ENCODE measurements at places on chromosomes 1 and 21.

DNA sequence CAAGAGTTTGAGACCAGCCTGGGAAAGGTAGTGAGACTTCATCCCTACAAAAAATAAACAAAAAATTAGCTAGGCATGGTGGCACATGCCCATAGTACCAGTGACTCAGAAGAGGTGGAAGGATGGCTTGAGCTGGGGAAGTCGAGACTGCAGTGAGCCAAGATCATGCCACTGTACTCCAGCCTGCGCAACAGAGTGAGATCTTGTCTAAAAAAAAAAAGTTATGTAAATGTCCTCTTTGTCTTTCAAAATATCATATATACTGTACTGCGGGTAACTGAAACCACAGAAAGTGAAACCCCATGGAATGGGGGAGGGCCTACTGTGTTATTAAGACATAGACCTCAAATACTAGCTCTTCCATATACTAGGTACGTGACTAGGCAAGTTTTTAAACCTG is 20.8 kb downstream of the ACADM start:
- DNase-seq = no peak

DNA sequence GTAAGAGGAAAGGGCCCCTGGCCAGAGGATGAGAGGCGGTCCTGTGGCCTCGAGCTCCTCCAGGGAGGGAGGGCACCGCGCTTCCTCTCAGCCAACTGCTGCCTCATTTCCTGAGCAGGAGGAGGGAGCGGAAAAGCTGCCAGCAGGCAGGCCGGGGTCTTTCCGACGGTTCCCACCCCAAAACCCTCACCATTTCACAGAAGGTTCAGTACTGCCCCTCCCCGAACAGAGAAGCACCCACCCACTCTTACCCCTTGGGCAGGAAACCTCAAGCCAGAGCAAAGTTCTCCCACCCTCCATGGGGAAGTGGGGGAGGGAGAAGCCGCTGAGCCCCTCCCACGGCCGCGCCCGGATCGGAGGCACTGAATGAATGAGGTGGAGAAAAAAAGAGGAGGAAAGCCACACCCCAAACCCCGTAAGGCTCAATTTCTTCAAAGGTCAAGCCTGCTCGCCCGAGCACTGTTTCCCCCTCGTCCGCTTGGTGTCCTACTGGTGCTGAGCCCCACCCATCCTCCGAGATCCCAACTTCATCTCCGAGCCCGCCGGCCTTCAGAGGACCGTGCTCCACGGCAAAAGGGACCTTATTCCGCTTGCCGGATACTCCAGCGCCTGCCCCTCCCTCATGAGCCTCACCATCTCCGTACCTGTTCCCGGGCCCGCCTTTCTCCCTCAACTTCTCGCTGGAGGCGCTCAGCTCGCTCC is 9.4 kb downstream of the TPM3 start:
- DNase-seq = peak; percentile 28

- DNase-seq = no peak
Observed at GRCh38 chr1:30775433-30775975, 17.9 kb upstream of the LAPTM5 start.

GRCh38 chr21:20720623-20721022 is 277.6 kb upstream of the NCAM2 start:
- DNase-seq = no peak

GRCh38 chr1:226695335-226695900 is 43.7 kb downstream of the ITPKB start:
- DNase-seq = peak; percentile 24

- no peak for DNase-seq
Observed at GRCh38 chr1:7315316-7315715, 455.8 kb upstream of the VAMP3 start.

DNA sequence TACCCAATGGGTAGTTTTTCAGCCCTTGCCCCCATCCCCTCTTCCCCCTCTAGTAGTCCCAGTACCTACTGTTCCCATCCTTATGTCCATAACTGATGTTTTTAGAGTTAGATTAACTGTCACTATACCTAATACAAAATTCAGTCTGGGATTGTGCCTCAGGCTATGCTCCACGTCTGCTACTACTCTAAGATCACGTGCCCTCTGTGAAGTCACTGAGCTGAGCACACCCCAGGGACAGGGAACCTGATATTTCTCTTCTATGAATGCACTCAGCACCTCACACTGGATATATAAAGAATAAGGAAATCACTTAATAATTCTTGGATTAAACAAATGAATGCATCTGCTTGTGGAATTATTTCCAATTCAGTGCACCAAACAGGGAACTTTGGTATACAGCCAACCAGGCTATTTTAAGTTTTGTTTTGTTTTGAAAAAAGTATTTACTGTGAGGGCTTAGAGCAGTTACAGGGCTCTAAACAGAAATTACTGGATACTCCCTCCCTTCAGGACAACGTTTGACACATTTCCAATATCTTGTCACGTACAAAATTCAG is 307.9 kb downstream of the SMYD3 start:
- DNase-seq = no peak

Measured in dorsolateral prefrontal cortex (tissue), 122 donors.